ENCODE measurements at places on chromosomes 1 and 21.

DNA sequence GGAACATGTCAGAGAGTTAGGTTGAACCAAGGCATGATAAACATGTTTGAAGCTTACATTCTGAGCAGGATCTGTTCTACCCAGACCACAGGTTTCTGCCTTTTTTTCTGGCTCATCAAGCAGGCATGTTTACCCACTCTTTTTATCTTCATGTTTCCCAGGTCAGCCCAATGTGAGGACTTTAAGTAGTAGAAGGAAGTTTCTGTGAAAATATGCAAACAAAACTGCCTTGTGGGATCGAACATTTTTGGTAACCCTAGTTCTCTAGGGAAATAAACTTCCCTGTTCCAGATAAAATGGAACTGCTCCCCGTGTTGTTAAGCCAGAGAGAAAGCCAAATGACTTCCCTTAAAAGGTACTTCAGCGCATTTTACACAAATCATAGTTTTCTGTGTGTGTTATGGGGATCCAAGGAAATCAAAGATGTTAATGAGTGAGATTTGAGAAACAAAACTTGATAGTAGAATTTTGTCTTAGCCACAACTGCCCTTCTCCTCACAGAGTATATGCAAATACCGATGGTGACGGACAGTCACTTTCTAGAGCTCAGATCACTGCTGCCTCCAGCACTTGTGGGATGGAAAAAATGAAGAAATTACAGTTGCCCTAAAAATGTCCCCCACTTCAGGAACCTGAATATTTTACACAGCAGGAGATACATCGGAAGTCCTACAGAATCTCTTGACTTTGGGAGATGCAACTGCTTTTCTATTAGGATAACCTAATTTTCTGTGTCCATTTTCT, 765 bp upstream of the HIPK1 start:
- DNase-seq, result no peak

GRCh38 chr1:5374192-5374591, 618.0 kb downstream of the NPHP4 start:
- peak; percentile 63 for DNase-seq

GRCh38 chr1:111470596-111470995, 3.2 kb upstream of the C1orf162 start:
- DNase-seq, result no peak

DNA sequence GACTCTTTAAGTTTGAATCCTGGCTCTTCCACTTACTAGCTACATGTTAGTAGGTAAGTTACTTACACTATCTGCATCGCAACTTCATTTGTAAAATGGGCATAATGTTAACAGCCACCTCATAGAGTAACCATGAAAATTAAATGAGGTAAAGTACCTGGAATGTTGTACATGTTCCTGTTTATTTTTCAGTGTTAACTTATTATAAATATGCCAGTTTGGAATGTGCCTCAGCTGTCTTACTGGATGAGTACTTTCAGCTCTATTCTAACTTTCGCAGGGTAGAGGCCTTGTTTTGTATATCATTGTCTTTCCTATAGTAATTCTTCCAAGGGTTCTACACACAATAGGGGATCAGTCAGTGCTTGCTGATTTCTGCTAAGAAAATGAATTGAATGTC, 167.4 kb downstream of the DUSP10 start:
- DNase-seq, result no peak

- no peak for DNase-seq
Observed at GRCh38 chr1:173168941-173169340, 38.2 kb downstream of the TNFSF4 start.

DNA sequence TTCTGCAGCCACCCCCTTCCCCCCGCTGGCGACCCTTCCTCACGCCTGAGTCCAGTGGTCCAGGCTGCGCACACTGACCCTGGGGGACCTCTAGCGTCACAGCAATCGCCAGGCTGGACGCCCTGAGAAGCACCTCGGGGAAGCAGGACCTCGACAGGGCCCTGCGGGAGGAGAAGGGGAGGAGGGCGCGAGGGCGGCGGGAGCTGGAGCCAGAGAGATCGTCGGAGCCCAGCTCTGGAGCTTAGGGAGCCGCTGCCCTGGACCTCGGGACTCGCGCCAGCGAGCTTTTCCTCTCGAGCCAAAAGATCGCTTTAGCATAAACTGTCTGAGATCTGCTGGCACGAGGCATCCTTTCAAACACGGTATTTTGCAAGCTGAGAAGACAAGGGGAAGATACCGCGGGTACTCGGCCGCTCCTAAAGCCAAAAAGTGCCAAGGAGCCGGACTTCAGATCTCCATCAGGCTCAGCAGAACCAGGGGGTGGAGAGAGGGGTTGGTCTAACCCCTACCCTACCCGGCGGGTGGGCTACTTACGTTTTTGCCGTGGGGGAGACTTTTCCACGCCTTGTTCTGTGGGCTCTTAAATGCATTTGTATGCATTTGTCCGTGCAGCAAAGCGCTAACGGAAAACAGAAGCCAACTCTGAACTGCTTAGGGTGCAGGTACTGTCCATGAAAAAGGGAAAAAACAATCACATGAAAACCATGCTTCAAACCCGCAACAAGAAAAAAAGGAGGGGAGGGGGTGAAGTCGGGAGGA, 586 bp downstream of the COL24A1 start:
- DNase-seq, result no peak

- no peak for DNase-seq
Observed at GRCh38 chr1:162117039-162117774, 47.7 kb downstream of the NOS1AP start.

DNA sequence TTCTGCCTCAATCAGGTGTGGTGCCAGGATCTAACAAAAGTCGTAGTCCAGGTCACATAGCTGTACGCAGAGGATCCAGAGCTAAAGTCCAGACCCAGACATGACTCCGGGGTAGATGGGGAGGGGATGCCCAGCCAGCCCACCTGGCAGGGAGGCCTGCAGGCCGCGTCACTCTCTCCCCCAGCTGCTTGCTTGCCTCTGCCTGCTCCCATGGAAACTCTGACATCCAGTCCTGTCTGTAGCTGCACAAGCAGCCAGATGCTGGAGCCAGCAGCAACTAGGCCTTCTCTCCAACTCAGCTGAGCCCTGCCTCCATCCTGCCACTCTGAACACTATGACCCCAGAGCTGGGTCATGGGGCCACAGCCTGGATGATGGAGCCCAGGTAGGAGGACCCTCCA, 8.1 kb downstream of the COL8A2 start:
- DNase-seq, result no peak
